ENCODE measurements at places on chromosomes 1 and 21.

DNA sequence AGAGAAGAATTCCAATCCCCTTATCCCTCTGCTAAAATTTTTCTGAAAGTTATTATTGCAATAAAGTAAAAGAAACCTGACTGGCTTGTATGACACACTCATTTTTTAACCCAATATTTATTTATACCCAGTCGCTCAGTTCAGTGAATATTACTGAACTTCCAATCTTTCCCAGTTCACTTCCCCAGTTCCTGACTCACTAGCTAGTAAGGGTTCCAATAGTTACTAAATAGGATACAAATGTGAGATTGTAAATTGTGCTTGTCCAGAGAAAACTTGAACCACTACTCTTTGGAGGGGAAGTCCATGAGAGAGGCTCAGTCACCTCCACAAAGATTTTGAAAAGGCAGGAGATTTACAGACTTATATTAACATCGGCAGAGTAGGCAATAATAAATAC, 31.4 kb downstream of the PRDX6 start:
- DNase-seq = no peak

DNA sequence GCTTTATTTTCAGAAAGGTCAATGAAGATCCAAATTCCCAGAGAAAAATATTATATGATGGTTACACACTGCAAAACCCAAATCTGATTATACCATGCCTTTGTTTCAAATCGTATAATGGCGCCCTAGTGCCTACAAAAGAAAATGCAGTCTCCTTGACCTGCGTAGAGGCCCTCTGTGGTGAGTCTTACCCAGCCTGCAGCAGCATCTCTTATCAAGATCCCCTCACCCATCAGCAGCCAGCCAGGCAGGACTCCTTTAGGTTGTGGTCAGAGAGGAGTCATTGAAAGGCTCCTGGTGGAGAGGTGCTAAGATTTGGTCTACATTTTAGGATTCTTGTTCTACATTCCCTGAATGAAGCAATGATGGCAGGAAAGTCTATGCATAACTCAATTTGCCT, 23.7 kb upstream of the DAB1 start:
- DNase-seq = no peak

GRCh38 chr1:84598846-84599741, 24.9 kb upstream of the CTBS start:
- no peak for DNase-seq

- no peak for DNase-seq
These were observed 27.9 kb downstream of the S1PR1 start for GRCh38 chr1:101264697-101265096.
